Naive B cell (primary cell): ENCODE measurements at places on chromosomes 11 and 22. TPM values are rescaled to one million over a fixed set of nuclear protein-coding genes. Genes with fewer than 3 reads are reported as not detected.

Gene PRG3
- polyA plus RNA-seq, result not detected

Gene ACTN3
- polyA plus RNA-seq, result not detected

Gene OR8G5
- not detected for polyA plus RNA-seq

DNA sequence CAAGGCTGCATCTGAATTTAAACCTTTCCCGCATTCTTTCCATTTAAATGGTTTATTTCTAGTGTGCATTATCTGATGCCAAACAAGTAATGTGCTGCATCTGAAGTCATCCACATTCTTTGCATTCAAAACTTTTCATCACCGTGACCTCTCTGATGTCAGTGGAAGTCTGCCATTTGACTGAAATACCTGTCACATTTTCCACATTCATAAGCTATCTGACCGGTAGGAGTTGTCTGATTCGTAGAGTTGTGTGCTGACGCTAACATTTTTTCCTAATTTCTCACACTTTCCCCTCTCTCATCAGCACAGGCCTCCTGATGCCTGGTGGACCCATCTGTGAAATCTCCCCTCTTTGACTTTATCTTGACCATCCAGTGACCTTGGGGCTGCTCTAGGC lies 79.9 kb upstream of the BARX2 start:
- H3K36me3 ChIP-seq, result no peaks in the 10 kb centered on the region
- H3K4me1 ChIP-seq, result no peaks in the 10 kb centered on the region
- no peak for DNase-seq
- H3K27me3 ChIP-seq, result peaks cover 49% of the 10 kb centered on the region
- H3K27ac ChIP-seq, result no peak overlapping the region
- H3K4me3 ChIP-seq, result no peak overlapping the region
